Activated CD4-positive, alpha-beta T cell treated with anti-CD3 and anti-CD28 coated beads for 24 hours (primary cell): ENCODE measurements at places on chromosomes 6 and 20.

GRCh38 chr6:118313208-118313607 is 234.9 kb upstream of the PLN start:
- no peak for DNase-seq

GRCh38 chr20:40451552-40451951 is 237.5 kb downstream of the MAFB start:
- DNase-seq, result no peak

GRCh38 chr6:108993876-108994275 is 100.8 kb downstream of the SESN1 start:
- DNase-seq, result no peak

- DNase-seq, result no peak
These were observed 4.9 kb upstream of the PTGIS start for GRCh38 chr20:49572857-49573256.

GRCh38 chr6:74458536-74458935 is 747.3 kb downstream of the COL12A1 start:
- no peak for DNase-seq

DNA sequence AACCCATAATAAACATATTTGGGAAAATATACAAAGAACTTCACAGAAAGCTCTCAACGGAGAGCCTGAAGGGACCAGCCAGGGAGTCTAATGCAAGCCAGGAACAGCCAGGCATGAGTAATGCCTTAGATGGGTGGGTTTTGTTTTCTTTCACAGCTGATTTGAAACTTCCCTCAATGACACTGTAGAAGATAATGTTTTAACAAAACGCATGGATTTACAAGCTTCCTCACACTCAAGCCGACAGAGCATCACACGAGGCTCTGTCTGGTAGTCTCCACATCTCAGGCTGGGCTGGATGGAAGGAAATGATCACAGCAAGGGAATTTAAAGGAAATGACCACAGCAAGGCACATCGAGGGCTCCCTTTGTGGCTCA is 113.9 kb downstream of the GMPR start:
- no peak for DNase-seq

- DNase-seq, result no peak
These were observed 384.4 kb upstream of the AGPAT4 start for GRCh38 chr6:161658211-161658610.

DNA sequence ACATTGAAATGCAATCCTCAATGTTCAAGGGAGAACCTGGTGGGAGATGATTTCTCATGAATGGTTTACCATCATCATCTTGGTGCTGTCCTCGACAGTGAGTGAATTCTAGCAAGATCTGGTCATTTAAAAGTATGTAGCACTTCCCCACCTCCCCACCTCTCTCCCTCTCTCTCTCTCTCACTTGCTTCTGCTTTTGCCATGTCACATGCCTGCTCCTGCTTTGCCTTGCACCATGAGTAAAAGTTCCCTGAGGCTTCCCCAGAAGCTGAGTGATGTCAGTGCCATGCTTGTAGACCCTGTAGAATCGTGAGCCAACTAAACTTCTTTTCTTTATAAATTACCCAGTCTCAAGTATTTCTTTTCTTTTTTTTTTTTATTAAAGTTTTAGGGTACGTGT is 60.5 kb downstream of the DST start:
- no peak for DNase-seq

DNA sequence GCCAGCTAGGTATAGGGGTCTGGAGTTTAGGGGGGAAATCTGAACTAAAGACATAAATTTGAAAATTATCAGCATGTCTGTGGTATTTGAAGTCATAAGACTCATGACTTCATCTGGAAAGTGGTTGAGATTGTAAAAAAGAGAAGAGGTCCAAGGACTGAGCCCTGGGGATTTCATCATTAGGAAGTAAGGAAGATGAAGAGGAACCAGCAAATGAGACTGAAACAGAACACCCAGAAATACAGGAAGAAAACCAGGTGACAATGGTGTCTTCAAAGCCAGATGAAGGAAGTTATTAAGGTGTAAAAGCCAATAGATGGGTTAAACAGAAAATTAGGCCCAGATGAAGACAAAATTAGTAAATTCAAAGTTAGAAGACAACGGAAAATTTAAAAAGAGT is 49.1 kb upstream of the UBR2 start:
- no peak for DNase-seq

GRCh38 chr6:68756454-68757375 is 121.6 kb downstream of the ADGRB3 start:
- no peak for DNase-seq

DNA sequence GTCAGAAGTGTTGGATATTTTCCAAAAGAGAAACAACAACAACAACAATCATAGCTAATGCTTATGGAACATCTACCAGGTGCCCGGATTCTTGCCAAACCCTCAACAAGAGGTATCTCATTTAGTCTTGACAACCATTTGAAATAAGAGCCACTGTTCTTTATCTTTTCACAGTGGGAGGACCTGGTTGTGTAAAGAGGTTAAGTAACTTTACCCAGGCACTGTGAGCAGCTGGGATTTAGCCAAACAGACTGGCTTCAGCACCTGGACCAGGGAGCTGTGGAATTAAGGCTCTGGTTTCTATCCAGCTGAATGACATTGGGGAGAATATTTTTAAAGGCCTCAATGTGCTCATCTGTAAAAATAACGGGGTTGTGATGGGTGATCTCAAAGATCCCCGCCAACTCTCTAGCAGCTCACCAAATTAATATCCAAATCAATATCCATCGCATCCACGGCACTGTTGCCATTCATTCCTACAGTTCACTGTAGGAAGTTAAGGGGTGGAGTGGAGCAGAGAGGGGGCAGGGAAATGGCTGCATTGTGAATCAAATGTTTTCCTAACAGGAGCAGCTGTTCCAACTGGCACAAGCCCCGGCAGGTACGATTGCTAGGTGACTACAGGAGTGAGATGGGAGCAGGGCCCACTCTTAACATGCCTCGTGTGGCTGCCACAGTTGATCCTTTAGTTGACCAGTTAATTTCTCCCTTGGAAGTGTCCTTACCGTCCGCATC is 61.8 kb downstream of the GCNT2 start:
- DNase-seq, result no peak

GRCh38 chr6:162726947-162727321 is 632 bp downstream of the PRKN start:
- DNase-seq, result no peak

DNA sequence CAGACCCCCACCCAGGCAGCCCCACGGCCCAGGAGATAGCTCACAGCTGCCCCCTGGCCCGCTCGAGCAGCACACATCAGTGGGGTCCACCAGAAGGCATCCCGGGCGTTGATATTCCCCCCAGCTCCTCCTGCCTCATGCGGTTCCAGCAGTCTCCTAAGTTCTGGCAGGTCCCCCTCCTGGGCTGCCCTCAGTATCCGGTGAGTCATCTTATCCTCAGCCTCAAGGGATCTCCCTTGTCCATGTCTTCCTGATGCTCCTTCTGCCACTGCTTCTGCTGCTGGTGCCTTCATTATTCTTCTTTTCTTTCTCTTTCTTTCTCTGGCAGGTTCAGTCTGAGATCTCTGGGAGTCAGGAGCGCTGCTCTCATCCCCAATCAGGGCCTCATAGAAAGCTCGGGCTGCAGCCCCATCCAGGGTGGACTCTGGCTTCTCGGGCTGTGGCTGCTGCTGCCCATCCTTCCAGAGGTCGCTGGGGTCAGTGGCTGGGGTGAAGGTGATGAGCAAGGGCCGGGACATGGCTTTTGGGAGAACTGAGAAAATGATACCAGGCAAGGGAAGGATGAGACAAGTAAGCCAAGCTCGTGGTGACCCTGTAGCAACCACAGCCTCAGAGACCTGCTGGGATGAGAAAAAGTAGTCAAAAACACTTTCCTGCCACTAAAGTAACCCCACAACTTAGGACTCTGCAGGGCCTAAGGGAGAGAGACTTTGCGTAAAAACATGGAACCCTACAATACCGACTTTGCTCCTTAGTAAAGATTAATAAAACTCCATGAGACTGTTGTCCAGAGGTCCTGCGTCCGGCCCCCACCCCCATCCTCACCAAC is 622 bp downstream of the GPANK1 start:
- DNase-seq, result no peak

GRCh38 chr6:18585032-18585573 is 198.0 kb downstream of the RNF144B start:
- DNase-seq, result no peak

DNA sequence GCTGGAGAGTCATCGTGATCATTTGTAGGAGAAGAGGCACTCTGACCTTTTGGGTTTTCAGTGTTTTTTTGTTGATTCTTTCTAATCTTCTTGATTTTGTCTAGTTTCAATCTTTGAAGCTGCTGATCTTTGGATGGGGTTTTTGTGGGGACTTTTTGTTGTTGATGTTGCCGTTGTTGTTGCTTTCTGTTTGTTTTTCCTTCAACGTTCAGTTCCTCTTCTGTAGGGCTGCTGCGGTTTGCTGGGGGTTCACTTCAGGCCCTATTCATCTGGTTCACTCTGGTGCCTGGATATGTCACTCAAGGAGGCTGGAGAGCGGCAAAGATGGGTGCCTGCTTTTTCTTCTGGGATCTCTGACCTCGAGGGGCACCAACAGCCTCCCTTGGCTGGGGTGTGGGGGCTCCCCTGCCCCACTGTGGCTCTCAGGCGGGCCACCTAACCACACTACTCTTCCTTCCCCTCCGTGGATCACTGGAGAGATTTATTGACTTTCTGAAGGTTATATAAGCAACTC is 21.5 kb upstream of the TMEM244 start:
- DNase-seq, result no peak

DNA sequence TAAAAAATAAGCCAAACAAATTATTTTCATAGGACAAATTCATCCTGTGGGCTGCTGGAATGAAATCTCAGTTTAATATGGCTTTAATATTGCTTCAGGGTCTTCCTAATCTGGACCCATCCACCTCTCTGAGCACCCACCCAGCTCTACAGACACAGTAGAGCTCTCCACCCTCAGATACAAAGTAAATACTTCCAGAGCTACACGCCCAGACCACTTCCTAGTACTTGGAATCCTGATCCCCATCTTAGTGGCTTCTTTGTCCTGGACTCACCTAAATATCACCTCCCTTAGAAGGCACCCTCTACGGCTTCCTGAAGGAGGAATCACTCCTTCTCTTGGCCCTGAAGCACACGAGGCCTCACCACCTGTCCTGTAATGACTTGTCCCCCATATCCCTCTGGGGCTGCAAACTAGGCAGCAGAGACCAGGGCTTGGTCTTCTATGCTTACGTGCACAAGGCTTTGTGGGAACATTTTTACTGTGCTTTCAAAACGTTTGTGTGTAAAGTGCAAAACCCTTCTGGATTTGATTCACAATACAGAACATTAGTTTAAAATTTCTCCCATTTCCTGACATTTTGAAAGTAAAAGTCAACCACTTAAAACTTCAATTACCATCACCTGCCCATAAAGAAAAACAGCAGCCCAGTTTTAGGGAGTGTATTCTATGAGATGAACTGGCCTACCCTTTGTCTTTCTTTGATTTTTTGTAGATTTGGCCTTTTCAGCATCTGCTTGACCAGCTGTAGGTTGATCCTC is 2.4 kb downstream of the CTCFL start:
- no peak for DNase-seq

DNA sequence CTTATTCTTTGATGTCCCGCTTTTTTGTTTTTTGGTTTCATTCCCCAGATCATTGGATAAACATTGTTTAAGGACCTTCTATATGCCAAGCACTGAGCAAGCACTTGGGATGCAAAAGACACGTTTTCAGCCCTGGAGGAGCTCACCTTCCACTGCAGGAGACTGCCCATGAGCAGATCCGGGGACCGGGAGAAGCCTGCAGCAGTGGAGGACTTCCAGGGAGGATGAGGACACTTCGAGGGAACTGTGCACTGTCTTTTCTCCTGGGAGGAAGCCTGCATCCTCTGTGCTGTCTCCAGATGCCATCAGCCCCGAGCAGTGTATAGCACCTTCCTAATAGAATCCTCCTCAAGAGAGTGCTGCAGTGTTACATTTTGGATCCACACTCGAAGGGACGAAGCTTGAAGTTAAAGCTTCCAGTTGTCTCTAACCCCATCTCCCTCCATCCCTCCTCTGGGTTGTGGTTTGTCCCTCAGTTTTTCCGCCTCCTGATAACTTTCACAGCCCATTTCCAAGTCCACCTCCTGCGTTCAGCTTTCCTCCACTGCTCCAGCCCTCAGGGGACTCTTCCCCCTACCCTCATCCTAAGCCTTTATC is 5.8 kb upstream of the KCNG1 start:
- no peak for DNase-seq

DNA sequence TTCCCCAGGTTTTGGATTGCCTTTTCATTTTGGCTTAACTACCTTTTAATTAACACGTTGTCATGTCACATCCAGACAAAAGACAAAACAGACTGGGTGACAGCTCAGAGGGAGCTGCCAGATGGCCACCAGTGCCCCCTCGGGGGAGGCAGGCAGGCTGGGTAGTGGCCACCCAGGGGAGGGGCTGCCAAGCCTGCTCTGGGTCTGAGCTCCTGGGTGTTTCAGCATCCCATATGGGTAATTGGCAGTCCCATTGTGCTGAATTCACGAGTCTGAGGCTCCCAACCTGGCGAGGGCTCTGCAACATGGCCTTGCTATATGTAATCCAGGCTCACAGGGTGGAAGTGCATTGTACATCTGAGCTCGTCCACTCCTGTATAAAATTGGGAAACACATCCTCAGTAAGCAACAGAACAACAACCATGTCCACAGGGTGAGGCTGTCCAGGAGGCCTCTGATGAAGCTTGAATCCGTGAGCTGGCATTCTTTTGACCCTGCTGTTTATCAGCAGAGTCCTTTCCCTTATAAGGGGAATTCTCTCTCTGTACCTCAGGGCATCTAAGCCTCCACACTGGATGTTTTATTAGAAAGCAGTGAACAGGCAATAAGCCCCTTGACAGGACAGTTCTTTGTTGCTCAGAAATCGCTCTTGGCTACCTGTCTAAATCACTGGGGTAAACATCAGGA is 111.7 kb upstream of the SLC22A23 start:
- no peak for DNase-seq

DNA sequence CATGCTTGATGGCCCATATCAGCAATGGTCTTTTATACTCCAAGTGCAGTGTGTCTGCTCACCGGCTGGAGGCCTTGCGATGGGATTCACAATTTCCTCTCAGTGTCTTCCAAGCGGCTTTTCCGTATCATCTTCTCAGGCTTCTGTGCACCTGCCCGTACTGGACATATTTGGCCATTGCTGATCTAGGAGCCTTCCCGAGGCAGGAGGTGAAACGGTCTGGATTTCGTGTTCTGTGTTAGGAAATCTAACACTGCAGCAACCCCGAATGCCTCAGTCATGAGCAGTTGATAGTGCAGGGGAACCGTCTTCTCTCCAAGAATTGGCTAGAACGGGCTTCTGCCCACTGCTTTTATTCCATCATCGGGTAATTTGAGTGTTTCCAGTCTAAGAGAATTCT is 60.5 kb downstream of the PPP1R14C start:
- no peak for DNase-seq

DNA sequence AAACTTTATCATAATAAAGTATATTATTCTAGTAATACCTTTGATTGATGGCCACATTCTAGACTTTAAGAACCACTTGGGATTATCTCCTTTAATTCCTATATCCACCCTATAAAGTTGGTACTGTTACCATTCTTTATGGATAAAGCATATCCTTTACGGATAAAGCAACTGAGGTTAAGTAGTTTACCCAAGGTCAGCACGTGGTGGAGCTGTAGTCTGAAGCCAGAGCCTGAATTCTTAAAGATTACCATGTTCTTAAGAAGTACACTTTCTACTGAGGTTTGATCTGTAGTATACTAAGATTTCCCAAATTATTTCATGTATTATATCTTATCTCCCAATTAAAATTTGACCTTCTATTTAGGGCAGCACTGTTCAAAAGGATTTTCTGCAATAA is 3.0 kb upstream of the NCOA7 start:
- no peak for DNase-seq
